Stimulated activated CD4-positive, alpha-beta T cell treated with anti-CD3 and anti-CD28 coated beads, Interleukin-12 subunit alpha, Interleukin-12 subunit beta, amount 100 ng/mL, for 24 hours (primary cell): ENCODE measurements at places on chromosomes 5 and 9.

DNA sequence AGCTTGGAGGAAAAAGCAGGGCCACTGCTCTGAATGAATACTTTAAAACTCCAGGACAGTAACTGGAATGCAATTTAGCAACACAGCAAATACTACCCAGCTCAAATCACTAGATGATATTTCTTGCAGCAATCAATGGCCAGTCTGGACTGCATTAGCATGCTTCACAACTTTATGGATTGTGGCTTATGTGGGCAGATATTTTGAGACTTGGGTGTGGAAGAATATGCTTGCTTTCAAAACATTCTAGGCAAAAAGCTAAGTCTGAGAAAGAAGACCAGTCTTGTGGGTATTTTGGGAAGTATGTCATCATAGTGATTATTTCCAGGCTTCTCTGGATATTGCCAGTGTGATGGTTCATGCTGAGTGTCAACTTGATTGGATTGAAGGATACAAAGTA, 3.1 kb downstream of the RANBP3L start:
- DNase-seq = no peak

DNA sequence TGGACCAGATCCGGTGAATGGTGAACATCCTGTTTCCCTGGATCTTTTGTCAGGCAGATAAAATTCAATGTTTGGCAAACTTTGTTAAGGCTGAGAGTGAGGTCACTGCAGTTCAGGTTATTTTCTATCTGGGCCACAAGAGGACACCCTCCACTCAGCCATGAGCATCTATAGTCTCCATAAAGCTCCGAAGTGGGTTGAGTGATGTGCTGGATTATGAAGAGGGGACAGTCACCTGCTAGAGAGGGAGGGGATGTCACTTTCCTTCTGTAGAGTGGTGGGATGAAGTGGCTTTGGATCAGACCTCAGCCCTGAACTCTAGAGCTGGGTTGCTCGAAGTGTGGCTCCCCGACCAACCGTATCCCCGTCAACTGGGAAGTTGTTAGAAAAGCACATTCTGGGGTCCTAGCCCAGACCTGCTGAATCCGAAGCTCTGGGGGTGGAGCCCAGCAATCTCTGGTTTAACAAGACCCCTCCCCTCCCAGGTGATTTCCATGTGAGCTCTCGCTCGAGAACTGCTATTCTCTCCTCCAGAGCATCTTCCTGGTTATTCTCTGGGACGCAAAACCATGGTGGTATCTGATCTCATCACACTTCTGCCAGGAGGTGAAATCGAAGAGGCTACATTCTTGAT, 31.8 kb upstream of the FGF1 start:
- no peak for DNase-seq

- no peak for DNase-seq
Observed at GRCh38 chr5:10556893-10557746, 6.8 kb upstream of the ANKRD33B start.

DNA sequence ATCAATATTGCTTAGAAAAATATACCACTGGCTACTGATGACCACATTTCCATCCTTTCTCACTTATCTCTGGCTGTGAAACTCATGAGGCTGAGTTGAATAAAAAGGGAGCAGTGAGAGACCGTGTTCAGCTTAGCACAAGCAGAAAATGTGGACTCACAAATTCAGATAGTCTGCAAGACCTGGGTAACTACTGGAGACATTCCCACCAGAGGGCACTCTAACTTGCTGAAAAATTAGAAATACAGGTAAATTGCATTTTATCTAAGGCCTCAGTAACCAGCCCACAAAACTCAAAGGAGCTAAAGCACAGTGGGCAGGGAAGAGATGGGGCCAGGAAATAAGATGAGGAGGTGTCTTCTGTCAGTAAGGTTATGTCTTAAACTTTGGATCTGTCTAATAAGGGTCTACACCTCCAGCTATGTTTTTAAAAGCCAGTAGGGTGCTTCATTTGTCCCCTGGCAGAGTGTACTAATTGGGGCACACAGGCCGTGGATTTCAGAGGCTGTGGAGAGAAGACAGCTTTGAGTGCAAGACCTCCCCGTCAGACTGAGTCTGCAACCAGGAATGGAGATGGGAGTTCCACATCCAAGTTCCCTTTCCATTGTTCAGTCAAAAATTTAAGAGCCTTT, 8.7 kb upstream of the NDUFB6 start:
- no peak for DNase-seq

DNA sequence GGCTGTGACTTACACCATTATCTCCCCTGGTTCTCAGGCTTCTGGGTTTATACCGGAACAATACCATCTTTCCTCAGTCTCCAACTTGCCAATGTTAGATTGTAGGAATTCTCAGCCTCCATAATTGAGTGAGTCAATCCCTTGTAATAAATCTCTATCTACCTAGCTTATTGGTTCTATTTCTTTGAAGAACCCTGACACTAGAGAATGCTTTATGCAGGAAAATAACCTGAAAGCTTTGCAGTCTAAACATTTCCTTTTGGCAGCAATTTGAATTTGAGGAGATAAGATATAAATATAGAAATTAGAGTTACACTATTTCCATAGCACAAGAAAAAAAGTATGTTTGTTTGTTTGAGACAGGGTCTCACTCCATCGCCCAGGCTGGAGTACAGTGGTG, 278.1 kb upstream of the CDH18 start:
- DNase-seq = no peak

- DNase-seq = no peak
Observed at GRCh38 chr5:115415143-115415491, 118.7 kb upstream of the CCDC112 start.

DNA sequence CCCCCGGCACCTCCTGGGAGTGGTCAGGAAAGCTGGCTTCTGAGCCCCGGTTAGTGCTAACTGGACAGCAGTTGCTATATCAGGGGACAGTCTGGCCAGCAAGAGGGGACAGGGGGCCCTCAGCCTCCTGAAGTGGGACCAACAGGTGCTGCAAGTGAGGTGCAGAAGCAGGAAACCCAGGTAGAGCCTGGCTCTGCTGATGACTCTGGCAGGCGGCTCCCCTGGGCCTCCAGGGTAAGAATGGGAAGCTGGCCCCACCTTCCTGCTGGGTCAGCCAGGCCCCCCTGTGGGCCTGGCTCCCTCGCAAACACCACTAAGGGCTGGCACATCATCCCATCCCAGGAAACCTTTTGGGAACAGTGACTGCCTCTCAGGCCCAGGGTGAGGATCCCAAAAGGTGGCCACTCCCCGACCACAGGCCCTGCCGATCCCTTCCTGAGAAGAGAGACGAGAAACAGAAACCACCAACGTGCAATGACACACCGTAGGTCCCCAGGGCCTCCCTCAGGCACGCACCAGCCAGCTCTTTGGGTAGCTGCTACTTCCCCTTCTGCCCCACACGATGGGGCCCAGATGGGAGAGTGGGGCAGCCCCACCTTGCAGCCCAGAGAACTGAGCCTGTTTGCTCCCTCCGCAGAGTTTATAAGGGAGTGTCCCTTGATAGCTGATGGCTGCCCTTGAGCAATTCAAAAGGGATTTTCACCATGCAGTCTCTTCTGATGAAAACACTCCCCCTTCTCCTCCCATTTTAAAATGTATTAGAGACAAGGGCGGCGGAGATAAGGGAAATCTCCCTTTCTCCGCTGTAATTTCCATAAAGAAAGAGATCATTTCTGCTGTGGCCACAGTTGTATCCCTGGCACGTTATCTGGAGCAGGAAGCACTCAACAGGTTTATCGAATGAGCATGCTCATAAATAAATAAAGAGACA, 76.8 kb downstream of the STK10 start:
- DNase-seq = peak; percentile 79

GRCh38 chr5:101430551-101430950, 527.5 kb upstream of the ST8SIA4 start:
- DNase-seq = no peak

- no peak for DNase-seq
Observed at GRCh38 chr5:89560696-89561095, 677.7 kb upstream of the MEF2C start.

- DNase-seq = no peak
Observed at GRCh38 chr5:135235551-135236227, 163.3 kb downstream of the MACROH2A1 start.

DNA sequence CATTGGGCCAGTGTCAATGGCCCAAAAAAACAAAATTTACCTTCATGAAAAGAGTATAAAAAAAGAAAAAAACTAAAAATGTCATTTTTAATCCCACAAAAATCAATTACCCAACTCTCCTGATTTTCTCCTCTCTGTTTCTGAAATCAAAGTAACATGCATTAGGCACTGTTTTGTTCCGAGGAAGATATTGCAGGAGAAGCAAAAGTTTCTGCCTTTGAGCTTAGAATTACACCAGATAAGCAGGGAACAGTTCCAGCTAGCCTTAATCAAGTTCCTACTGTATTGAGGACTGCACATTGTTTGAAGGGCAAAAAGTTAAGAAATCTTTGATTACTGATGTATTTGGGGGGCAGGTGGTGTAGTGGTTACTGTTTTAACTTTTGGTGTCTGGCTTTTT, 1.1 kb upstream of the PRKAA1 start:
- DNase-seq = no peak

DNA sequence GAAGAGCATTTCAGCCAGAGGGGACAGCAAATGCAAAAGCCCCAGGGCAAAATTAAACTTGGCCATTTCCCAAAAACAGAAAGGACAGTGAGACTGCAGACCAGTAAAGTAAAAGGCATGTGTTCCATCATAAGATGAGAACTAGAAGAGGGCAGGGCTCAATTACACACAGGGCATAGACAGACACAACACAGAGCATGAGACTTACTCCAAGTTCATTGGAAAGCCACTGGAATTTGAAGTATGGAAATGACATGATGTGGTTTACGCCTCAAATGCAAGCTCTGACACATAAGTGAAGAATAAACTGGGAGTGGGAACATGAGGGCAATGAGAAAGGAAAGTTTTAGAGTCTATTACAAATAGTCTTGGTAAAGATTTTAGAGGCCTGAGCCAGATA, 446.6 kb upstream of the GRIA1 start:
- no peak for DNase-seq

GRCh38 chr5:86716121-86716520, 98.4 kb downstream of the COX7C start:
- no peak for DNase-seq

GRCh38 chr5:170534177-170534576, 30.4 kb downstream of the KCNIP1 start:
- no peak for DNase-seq

DNA sequence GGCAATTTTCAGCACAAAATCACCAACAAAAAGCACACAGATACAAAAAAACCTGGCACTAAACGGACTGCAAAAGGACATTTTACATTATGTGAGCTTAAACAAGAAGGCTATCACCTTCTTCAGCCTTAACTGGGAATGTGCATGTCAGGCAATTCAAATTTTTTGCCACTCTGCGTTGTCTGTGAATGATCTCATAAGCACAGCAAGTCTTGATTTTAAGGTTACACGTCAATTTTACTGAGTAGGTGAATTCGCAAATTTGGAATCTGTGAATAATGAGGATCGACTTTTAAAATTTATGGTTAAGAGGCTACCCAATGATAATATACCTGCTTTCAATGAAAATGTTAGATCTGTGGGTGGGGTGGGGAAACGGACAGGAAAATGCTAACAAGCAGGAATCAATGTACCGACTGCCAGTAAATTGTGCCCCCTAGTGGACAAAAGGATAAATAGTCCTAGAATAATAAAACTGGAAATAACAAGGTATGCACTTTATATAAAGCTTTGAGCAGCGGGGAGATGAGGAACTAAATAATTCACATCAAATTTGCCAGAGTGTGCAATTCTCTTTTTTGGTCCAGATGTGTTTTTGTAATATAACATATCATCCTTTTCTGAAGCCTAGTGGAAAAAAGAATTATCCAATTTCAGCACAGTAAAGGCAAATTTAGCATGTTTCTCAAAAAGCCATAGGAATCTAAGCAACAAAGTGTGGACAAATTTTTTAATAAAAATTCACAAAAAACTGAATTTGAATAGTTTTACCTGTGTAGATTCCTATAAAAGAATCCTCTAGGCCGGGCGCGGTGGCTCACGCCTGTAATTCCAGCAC, 20.5 kb downstream of the EQTN start:
- no peak for DNase-seq

DNA sequence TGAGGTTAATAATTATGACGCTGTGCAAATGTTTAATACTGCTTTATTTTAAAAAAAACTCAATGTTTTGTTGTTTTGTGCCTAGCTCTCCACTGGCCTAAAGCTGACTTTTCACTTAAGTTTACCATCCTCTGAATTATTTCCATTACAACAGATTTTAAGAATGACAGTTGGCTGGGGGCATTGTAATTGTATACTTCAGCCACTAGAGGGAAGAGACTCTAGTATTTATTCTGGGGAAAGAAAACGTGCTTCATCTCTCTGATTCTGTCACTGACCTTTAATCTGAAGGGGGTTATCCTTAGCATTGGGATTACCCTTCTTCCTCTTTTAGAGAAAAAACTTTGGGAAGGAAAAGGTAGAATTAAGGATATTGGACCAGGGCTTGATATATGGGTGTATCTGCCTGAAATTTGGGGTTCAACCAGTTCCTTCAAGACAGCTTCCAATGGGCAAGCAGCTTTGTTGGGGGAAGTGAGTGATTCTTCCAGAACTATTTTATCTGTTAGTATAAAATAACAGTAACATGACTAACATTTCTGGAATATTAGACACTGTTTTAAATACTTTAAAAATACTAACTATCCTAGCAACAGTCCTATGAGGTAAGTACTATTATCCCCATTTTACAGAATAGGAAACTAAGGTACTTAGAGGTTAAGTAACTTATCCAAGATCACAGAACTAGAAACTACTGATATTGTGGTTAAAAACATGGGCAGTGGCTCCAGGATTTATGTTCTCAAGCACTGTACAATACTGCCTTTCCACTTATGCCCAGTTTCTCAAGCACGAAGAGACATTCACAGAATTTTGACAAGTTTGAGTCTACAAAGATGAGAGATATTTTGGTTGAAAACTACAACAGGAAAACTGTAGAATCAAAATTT, 208.4 kb downstream of the CD180 start:
- DNase-seq = no peak

GRCh38 chr5:169831331-169831730, 149.0 kb downstream of the INSYN2B start:
- DNase-seq = no peak

DNA sequence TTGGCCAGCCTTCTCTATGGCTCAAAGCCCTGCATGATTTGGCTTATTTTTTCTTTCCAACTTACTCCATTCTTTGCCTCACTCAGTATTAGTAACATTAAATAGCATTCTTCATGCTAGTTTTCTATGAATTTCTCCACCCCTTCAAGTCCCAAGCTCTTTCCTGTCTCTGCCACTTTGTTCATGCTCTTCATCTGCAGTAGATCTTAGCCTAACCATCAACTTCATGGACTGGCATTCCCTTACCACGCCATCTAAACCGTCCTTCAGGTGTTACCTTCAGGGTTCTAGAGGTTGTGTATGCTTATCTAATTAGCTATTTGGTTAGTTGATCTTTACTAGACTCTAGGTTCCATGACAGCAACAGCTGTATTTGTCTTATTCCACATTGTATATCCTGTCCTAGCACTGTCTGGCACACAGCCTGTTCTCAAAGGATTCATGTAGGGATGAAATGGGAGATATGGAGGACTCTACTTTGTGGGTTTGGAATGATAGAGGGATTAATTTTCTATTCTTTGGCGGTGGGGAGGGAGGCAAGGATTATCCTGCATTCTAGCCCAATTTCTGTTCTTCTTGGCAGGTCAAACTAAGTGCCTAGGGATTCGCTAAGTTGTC, 26.4 kb downstream of the TMEM167A start:
- DNase-seq = no peak

GRCh38 chr9:123669346-123669745, 260.6 kb downstream of the DENND1A start:
- DNase-seq = no peak
